ENCODE measurements at places on chromosomes 2 and 18.

DNA sequence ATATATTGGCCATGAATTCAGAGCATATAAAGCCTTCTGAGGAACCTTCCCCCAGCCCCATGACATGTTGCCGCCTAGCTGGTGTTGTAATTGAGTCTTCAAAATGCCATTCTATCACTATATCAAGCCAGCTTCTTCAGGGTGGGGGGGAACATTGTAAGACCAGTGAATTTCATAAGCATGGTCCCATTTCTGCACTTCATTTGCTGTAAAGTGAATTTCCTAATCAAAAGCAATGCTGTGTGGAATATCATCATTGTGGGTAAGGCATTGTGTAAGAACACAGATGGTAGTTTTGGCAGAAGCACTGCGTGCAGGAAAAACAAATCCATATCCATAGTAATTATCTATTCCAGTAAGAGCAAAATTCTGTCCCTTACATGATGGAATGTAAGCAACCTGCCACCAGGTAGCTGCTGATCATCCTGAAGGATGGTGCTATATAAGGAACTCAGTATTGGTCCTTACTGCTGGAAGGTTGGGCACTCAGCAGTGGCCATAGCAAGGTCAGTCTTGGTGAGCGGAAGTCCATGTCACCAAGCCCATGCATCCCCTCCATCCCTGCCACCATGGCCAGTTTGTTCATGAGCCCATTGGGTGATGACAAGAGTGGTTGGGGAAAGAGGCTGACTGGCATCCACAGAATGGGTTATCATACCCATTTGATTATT, 159.4 kb downstream of the COPS8 start:
- DNase-seq, result no peak

DNA sequence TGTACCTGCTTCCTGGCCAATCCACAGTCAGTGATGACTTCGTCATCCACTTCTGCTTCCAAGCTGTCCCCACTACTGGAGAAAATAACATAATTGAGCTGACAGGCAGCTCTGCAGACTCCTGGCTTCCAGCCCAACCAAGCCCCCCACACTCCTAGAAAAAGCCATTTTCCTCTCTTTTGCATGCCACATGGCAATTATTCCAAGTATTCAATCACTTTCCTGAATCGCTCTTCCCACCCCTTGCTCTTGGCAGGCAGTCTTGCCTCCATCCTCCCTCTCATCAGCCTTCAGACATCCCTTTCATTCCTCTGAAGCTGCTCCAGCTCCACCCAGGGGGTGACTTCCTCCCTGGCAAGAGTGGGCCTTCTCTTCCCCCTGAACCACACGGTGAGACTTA, 14.3 kb upstream of the ST8SIA5 start:
- no peak for DNase-seq

DNA sequence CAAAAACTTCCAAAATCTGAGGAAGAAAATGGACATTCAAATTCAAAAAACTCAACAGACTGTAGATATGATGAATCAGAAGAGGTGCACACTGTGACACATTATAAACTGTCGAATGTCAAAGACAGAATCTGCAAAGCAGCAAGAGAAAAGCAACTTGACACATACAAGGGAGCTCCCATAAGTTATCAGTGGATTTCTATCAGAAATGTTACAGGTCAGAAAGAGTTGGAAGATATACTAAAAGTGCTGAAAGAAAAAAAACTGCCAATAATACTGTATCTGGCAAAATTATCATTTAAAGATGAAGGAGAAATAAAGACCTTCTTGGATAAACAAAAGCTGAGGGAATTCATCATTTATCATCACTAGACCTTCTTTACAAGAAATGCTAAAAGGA, 102.7 kb downstream of the CAMKMT start:
- no peak for DNase-seq

GRCh38 chr2:38115216-38116032, 39.5 kb upstream of the CYP1B1 start:
- DNase-seq, result peak; percentile 87

- DNase-seq, result no peak
These were observed 117.8 kb downstream of the GLI2 start for GRCh38 chr2:120853306-120854013.

DNA sequence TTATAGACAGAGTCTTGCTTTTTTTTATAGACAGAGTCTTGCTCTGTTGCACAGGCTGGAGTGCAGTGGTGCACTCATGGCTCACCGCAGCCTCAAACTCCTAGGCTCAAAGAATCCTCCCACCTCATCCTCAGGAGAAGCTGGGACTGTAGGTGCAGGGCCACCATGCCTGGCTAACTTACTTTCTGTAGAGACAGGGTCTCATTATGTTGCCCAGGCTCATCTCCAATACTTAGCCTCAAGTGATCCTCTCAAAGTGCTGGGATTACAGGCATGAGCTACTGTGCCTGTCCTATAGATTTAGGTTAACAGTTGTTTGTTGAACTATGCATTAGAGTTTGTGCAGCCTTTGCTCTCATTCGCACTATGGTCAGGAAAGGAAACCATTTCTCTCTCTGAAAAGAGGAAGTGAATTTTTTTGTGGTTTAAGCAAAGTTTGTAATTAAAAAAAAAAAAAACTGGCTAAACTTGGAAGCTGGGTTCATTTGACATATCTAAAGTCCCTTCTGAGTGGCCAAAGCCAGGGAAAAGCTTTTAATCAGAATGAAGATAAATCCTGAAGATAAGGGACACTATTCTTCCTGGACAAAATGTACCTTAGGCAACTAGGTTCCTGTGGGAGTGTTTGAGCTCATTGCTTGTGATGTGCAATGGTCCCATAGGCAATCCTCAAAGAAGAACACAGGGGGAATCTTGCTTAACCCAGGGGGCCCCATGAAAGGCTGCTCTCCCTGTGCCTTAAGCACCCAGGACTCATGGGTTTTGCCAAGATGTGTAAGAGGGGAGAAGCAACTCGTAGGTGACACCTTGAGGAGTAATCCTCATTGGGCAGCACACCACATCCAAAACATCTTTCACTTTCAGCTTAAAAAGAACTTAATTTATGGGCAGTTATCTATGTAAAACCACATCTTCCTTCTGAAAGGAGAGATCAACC, 201.7 kb downstream of the MREG start:
- DNase-seq, result no peak

DNA sequence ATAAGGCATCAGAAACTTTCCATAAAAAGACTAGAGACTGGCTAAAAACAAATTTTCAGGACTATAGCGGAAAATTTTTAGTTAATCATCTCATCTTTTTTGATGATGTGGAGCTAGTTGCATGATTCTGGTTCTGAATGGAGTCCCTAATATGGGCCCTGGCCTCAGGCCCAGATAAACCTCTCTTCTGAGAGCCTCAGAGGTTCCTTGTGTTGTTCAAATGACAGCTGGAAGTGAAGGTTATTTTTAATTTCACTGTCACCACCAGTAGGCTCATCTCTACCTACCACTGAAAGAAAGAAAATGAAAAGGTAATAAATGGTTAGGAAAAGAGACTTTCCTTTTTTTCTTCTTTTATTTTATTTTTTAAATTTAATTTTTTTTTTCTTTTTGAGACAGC, 75.9 kb downstream of the EVA1A start:
- no peak for DNase-seq

DNA sequence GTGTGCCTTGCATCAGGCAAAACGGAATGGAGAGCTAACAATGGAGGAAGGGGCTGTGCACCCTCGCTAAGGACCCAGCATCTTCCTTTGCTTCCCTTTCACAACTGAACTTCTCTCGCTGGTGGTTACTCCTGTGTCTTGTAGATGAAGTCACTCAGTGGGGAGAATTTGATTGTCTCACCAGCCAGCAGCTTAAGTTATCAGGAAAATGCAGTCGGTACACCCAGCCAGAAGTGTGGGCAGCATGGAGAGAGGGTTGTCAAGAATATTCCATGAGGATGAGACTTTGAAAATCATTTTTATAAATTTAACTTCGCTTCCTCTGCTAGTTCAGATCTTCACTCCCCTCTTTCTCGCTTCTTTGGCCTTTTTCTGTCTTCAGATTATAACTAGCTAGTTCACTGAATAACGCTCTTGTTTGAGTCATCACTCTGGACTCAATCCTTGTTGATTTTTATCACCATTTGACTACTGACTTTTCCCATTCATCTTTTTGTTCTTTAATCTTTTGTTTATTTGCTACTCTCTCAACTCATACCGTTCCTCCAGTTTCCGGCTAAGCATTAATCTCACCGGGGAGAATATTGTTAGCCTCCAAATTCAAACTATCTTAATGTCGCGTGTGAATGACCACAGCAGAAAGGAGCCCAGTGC, 221.7 kb downstream of the CD226 start:
- DNase-seq, result no peak

DNA sequence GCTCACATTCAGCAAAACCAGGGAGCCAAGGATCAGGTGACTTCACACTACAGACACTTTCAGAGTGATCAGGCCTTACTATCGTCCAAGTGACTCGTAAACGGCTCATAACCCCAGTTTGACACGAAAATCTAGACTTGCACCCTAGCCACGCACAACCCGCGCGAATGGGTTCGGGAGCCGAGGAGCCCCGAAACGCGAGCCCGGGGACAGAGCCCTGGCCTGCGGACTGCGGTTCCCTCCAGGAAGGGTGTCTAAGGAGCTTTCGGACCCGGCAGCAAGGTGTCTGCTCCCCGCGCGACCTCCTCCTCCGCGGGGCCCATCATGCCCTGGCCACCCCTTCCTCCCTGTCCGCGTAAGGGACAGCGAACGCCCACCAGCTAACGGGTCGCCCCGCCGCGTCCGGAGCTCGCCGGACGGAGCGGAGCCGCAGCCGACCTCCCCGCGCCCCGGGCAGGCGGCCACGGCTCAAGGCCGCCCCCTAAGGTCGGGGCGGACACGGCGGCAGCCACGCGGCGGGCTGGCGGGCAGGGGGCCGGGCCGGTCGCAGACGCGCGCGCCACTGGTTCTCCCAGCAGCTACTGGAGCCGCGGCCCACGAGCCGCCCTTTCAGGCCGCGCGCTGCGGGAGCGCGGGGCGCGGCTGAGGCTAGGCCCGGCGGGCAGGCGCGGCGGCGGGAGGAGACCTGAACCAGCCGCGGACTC, 575 bp downstream of the ATL2 start:
- no peak for DNase-seq

DNA sequence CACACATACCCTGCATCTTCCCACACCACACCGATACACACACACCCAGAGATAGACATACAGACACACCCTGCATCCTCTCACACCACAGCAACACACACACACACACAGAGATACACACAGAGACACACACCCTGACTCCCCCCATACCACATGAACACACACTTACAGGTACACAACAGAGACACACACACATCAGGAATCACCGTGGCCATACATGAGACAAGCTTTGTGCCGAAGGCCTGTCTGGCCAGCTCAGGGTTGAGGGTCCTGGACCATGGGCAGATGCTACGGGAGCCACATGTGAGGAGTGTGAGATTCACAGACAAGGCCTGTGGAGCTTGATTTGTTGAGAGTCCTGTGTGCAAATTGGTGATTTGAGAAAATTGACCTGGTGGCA, 15.6 kb downstream of the IMPA2 start:
- no peak for DNase-seq

- no peak for DNase-seq
These were observed 247.0 kb downstream of the KCNH7 start for GRCh38 chr2:162591403-162592083.

DNA sequence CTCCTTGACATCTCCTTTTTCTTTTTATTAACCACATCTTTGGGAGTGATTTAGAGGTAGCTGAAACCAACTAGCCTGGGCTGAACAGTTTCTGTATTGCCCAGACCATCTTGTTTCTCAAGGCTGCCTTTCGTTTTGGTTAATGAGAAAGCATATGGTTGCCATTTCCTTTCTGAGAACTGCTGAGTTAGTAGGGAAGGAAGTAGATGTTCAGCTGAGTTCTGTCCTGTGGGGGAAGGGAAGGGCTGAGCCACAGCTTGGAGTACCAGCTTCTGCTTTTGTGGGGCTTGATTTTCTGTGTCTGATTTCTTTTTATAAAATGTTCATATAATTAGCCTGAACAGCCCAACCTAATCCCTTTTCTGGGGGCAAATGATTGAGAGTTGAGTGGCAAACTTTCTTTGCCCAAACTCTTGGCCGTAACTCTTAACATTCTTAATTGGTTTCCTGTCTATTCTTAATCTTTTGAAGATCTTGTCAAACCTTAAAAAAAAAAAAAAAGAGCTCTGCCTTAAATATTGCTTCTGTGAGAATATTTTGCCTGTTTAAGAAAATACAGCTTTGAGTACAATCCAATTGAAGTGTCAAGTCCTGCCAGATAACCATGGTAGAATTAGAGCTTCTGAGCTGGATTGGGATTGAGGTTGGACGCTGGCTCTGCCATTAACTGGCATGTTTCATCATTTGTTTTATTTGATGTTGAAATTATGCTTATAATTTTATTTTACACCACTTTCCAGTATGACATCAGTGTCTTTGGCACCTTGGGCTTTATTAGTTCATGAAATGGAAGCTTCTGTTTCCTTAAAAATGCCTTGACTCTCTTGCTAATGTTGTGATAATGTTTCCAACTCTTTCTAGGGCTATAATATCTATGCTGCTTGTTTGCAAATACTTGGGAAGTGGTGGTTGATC, 1.9 kb upstream of the NABP1 start:
- DNase-seq, result no peak

- no peak for DNase-seq
These were observed 312.6 kb downstream of the PTPRM start for GRCh38 chr18:7879717-7880116.

DNA sequence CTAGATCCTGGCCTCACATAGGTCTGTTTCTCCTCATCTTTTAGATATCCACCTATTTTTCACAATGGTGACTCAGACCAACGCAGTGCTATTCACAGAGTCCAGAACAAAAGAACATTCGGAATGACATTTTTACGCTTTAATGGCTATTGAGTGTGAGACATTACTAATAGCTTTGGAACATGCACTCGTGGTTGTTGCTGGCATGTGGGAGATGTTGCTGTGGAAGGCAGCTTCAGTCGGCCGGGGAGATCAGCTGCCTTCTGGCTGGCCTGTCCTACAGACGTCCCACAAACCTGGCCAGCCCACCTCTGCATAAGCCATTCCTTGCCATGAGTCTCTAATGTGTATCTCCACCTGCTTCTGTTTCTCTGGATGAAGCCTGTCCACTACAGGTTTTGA, 3.4 kb downstream of the MBP start:
- DNase-seq, result peak; percentile 94

Data from kidney glomerular epithelial cell (primary cell).